ENCODE measurements at places on chromosomes 6 and 20.

DNA sequence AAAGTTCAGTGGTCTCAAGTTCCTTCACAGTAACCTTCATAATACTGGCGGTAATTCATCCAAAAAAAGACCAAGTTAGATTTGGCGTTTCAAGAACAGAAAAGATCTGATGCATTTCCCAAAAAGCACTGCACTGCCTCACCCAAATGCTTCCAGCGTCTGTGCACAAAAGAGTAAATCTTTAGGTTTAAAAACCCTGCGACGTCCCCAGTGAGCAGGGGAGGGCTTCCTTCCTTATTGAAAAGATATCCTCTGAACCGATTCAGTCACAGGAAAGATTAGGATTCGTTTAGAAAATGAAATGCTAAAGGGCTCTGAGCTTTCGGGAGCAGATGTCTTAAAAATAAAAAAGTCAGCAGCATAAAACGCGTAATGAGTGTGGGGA lies 654 bp downstream of the TBC1D7 start:
- DNase-seq, result no peak

- peak; percentile 15 for DNase-seq
These were observed 73.7 kb downstream of the PHF20 start for GRCh38 chr20:35845561-35845960.

GRCh38 chr20:669573-669972 lies 6.0 kb downstream of the SCRT2 start:
- DNase-seq, result no peak

DNA sequence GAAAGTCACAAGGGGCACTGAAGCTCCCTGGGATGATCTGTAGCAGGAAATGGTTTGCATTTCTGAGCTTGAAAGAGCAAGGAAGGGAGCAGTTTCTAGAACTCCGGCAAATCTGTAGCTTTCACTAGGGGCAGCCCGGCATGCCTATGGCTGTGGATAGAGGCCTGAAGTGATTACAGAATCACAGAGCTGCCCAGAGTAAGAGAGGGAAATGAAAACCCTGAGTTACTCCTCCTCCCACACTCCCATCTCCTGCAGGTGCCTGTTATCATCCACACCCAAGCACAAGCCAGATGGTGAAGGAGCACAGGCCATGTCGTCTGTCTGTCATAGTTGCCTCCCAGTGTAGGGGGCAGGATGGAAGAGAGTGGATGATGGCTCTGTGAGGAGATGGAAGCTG lies 37.1 kb downstream of the HLA-F start:
- no peak for DNase-seq

DNA sequence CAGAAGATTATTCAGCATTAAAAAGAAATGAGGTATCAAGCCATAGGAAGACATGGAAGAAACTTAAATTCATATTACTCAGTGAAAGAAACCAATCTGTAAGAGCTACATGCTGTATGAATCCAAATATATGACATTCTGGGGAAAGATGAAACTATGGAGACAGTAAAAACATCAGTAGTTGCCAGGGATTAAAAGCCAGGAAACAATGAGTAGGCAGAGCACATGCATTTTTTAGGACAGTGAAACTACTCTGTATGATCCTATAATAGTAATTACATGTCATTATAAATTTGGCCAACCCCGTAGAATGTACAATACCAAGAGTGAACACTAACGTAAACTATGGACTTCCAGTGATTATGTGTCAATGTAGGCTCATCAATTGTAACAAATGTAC lies 92.8 kb upstream of the RNF217 start:
- no peak for DNase-seq

GRCh38 chr6:3625149-3625979 lies 126.1 kb downstream of the PXDC1 start:
- no peak for DNase-seq

- DNase-seq, result no peak
These were observed 216.1 kb upstream of the SYNDIG1 start for GRCh38 chr20:24253321-24253720.

GRCh38 chr6:8481727-8482126 lies 46.4 kb upstream of the SLC35B3 start:
- DNase-seq, result no peak

DNA sequence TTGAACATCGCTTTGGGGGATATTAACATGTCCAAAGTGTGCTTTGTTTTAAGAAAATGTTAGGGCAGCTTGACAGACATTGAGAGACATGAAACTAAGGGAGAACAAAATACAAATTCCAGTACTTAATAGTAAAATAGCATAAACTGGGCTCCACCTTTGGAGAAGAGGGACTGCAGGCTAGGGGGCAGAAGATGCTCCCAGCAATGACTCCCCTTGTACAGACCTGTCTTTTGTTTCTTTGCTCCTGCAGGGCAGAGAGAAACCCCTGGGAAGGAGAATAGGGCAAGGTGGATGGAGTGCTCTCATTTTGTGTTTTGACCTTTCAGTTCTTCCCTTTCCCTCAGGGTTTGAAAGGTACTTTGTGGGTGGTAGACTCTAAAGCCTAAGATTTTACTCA lies 115.6 kb upstream of the PLCB4 start:
- DNase-seq, result no peak

- no peak for DNase-seq
These were observed 1117.7 kb upstream of the MAP3K7 start for GRCh38 chr6:91704531-91704930.

DNA sequence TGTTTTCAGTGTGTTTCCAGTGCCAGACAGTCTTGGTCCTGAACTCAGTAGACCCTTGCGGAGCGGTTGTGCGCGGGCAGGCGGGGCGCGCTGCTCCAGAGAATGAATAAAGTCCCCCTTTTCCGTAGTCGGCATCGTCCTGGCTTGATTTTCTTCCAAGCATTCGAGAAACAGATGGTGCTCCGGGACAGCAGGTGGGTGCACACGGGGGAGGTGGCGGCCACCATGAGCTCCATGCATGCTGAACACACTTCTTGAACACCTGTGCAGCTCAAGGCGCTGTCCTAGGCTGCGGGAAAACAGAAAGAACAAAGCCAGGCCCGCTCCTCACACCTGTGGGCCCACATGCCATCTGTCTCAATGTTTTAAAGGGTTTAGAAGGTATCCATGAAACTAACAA lies 125.2 kb downstream of the TAF4 start:
- DNase-seq, result no peak

GRCh38 chr6:5184218-5184617 lies 76.5 kb downstream of the LYRM4 start:
- no peak for DNase-seq

All from smooth muscle cell of the brain vasculature (primary cell).